ENCODE measurements at places on chromosomes 16 and 17.

DNA sequence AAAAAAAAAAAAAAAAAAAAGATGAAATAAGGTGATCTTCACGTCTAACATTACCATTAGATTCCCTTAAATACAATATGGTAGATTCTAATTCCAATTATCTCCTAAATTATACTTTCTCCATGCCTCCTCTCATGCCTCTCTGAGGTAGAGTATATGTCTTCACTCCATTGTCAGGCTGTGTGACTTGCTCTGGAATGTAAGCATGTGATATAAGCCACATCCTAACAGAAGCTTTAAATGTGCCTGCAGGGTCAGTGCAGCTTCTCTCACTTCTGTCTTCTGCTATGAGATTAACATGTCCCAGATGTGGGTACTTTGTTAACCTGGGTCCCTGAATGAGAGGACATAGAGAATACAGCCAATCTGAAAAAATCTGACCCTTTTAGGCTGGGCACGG is 32.6 kb downstream of the MED13 start:
- no peak for DNase-seq

GRCh38 chr17:82031303-82031884 is at the start of gene RAC3:
Gene RAC3, plus strand, starts transcription at chr17:82031678. Its CDS starts 84 bp downstream, at chr17:82031762.
- DNase-seq: no peak

GRCh38 chr16:71966932-71967331 is 33.3 kb downstream of the PKD1L3 start:
- no peak for DNase-seq

DNA sequence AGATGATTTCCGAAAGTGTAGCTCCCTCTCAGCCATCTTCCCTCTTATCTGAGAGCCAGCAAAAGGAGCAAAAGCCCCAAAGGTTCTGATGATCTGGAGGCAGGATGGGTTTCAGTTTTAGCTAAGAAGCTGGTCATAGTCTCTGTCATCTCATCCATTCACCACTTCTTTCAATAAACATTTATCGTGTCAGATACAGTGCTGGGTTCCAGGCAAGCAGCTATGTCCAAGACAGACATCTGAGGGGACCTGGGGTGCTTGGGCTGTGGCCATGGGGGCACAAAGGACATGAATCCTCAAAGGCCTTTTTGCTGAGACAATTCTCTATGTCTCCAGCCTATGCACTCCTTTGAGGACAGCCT is 1.0 kb upstream of the ETV4 start:
- DNase-seq: no peak

GRCh38 chr16:65121870-65122723 is at the start of gene CDH11:
Gene CDH11, minus strand, starts transcription at chr16:65122063. Its CDS starts 117,194 bp downstream, at chr16:65004869.
- peak; percentile 66 for DNase-seq

- no peak for DNase-seq
Observed at GRCh38 chr17:45108595-45109521, 23.5 kb downstream of the PLCD3 start.

GRCh38 chr16:25709213-25709612 is 17.5 kb downstream of the HS3ST4 start:
- DNase-seq: no peak

DNA sequence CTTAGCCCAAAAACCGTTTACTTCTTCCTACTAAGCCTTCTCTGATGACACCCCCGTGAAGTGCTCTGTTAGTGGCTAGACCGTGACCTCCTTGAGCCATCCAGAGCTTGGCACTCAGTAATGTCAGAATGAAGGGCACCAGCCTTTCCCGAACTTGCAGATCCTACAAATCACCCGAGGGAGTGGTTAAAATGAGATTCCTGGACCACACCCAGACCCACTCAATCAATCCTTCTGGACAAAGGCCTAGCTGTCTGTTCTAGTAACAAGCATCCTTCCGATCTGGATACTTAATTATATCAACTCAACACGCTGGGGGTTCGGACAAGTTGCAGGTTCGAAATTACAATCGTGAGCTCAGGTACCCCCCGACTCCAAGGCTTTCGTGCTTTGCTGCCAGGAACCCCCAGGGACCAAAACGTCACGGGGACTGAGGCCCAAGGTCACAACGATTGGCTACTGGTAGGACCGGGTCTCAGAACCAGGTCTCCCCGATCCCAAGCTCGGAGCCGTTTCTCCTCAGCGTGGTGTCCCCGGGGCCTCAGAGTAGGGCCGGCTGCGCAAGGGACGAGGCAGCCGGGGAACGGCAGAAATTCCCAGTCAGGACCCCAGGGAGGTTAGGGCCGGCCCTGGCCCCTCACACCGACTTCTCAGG is 527 bp downstream of the CIAPIN1 start:
- no peak for DNase-seq

DNA sequence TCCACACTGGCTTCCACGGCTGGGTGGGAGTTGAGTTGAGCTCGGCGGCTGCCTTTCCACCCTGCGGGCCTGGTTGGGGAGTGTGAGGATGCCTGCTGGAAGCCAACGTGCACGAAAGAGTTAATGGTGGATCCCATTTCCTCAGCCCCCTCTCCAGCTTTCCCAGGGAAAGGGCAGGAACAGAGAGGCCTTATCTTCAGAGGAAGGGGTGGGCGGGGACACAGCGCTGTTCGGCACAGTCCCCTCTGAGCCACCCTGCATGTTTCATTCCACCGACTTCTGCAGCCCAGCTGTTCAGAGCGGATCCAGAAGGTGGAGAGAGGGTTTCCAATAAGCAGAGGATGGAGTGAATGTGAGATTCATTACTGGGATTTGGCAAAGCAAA is 295.3 kb downstream of the SEC14L1 start:
- DNase-seq: no peak

- no peak for DNase-seq
Observed at GRCh38 chr16:20910781-20911321, 10.3 kb downstream of the LYRM1 start.

- no peak for DNase-seq
Observed at GRCh38 chr17:20981046-20981920, 61.5 kb downstream of the USP22 start.

- DNase-seq: no peak
Observed at GRCh38 chr17:28698253-28698941, 13.3 kb downstream of the PROCA1 start.

DNA sequence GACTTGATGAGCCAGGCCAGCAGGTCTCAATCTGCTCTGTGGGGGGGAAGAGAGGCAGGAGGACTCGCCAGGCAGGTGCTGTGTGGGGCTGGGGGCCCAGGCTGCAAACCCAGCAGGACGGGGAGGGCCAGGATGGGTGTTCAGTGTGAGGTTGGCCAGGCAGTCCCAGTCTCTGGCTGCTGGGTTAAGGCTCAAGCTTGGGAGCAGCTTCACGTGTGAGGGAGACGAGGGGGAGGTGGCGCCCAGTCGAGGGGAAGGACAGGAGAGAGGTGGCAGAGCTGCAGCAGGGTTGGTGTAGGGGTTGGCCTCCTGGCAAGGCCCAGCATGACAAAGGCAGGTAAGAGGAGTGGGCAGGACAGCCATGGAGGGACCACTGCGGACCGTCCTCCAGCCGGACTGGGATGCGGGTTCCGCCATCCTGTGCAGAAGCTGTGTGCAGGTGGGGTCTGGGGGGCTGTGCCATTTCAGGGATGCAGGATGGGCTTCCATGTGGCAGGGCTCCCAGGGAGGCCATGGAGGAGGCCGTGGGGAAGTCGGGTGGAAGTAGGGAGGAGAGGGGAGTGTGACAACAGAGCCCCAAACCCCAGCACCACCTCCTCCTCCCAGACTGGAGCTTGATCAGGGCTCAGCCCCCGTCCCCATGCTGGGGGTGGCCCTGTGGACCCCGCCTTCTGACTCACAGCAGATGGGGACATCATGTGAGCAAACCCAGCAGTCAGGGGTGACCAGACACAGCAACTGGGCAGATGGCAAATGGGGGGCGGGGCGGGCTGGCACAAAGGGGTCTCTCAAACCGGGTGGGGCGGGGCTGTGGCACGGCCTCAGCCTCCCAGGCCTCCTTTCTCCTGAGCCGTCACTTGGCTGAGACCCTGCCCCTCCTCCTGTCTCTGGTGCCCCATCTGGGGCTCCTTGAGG is 2.8 kb downstream of the ADGRG1 start:
- DNase-seq: no peak

DNA sequence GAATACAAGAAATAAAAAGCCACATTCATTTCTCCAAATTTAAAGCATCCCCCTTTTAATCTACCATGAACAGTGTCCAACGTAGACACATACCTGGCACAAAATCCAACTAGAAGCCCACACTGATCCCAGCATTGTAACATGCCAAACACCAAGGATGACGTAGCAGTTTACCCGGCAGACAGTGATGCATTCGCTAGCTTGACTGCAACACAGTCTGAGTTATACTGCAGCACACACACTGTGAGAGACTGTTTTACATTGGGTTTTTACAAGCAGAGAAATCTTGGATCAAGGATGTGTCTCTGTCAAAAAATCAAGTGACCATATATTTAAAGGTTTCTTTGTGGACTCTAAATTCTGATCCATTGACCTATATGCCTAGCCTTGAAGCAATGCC is 74.5 kb upstream of the C17orf78 start:
- peak; percentile 11 for DNase-seq

DNA sequence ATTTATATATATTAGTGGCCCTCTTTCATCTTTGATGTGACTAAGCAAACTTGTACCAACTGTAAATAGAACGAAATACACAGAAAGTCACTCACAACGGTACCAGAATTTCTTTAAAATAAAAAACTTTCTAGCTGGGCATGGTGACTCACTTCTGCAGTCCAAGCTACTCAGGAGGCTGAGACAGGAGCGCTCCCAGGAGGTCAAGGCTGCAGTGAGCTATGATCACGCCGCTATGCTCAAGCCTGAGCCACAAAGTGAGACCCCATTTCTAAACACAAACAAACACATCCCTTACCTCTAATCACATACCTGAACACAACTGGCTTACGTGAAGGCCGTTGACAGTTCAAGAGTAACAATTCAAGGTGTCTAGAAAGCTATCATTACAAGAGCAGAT is 29.7 kb downstream of the STAT5B start:
- DNase-seq: no peak

DNA sequence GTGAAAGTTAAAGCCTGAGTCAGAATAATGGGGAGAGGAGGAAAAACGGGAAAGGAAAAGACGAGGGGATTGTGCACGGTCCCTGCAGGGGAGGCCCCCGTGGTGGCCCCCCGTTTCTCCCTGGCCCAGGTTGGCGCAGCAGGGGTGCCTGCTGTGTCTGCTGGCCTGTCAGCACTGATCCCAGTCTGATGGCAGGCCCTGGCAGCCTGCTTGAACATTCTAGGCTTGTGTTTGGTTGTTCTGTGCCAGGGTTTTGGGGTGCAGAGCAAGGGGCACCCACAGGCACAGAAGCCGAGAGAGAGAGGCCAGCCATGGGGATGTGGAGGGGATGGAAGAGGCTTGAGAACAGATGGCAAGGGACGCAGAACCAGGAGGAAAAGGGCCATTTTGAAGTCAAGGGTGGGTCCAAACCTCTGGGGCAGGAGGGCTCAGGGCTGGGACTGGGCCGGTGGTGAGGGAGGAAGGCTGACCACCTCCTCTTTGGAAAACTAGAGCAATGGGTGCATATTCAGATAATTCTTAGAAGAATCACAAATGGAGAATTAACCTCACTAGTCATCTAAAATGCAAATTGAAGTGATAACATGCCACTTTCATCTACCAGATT is 35.9 kb downstream of the TBX4 start:
- no peak for DNase-seq

- DNase-seq: no peak
Observed at GRCh38 chr16:15518381-15519351, 84.3 kb downstream of the BMERB1 start.

- DNase-seq: no peak
Observed at GRCh38 chr16:48225456-48225855, 18.6 kb upstream of the LONP2 start.

DNA sequence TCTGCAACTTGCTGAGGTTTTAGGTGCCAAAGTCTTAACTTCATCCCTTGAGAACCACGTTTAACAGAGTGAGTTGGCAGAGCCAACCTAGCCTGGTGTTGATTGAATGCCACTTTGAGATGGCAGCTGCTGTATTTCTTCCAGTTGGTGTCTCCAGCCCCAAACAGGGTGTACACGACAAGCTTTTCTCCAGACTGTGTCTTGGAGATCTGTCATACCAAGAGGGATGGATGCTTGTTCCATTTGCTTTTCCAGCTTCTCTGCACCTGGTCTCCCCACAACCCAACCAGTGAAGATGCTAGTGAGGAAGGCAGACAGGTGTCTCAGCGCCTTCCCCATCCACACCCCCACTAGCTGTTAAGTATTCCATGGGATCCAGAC is 141.1 kb upstream of the HS3ST2 start:
- no peak for DNase-seq

DNA sequence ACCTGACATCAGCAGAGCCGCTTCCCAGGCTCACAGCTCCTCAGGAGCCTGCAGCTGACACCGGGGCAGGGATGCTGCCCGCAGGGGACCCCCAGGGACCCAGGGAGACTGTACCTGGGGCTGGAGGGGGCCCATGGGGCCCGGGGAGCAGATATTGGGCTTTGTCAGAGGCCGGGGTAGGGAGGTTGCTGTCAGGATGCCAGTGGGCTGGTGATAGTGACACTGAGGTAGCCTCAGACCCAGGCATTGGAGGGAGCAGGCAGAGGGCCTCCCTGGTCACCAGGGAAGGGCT is 15.1 kb downstream of the GSE1 start:
- DNase-seq: no peak

DNA sequence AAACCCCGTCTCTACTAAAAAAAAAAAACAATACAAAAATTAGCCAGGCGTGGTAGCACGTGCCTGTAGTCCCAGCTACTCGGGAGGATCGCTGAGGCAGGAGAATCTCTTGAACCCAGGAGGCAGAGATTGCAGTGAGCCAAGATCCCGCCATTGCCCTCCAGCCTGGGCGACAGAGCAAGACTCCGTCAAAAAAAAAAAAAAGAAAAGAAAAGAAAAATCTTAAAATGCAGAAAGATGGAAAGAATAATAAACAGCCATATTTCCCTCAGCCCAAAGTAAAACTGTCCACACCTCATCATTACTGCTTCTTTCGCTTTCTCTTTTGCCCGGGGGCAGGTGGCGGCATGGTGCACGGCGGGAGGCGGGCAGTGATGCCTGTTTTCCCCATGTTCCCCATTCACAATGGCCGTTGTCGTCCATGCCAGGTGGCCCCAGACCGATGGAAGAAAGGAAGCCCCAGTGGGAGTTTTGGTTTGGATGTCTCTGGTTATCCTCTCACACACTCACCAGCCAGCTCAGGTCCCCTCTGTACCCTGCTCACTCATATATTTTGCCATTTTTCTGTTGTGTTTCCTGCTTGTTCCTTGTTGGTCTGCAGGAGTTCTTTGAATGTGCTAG is 37.0 kb upstream of the PEMT start:
- no peak for DNase-seq

DNA sequence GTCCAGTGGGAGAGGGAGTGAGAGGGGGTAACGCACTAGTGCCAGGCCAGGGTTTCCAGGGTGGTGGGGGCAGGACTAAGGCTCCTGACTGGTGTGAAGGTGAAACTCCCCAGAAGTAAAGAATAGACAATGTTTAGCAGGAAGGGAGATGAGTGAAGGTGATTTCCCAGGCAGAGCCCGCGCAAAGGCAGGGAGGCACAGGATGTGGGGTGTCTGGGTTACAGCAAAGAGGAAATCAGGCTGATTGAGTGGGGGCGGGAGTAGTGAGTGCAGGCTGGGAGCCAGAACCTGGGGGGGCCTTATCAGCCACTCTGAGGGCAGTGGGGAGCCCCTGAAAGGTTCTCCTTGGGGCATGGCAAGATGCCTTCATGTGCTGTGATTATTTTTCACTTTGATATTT is 167.5 kb downstream of the UTP18 start:
- DNase-seq: no peak
